ENCODE measurements at places on chromosomes 12 and 14.

DNA sequence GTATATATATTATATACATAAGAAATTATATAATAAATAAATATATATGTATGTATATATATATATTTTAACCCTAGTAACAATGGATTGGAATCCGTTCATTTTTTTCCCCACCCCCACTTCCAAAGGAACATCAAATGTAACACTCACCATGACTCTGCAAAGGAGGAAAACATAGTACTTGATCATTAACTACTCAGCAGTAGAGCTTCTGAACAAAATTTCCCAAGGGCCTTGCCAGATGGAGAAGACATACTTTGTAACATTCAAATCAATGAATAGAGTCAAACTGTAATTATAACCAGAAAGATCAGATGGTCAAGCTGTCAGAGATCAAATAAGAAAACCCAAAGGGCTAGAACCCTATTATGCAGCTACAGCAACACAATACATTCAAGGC lies 126.0 kb upstream of the CNTN1 start:
- no peak for DNase-seq

- no peak for DNase-seq
Observed at GRCh38 chr12:124323771-124324530, 29.1 kb downstream of the RFLNA start.

- DNase-seq = no peak
Observed at GRCh38 chr14:85538636-85539035, 8.7 kb downstream of the FLRT2 start.

DNA sequence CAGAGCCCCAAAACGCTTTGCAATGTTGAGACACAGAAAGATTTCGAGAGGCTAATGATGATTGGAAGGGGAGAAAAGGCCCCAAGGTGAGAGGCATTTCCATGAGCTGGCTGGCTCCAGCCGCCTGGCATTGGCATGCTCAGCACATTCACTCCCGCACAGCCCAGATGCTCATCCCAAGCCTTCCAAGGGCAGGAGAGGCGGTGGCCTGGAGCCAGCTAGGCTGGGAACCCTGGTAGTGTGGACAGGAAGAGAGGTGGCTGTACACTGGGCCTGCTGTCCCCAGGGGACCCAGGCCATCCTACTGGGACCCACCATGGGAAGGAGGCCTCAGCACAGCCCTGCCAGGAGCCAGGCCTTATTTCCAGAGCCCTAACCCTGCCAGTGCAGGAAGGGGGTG lies 72.2 kb downstream of the SPTB start:
- no peak for DNase-seq

- no peak for DNase-seq
Observed at GRCh38 chr12:89733579-89734201, 25.1 kb upstream of the ATP2B1 start.

DNA sequence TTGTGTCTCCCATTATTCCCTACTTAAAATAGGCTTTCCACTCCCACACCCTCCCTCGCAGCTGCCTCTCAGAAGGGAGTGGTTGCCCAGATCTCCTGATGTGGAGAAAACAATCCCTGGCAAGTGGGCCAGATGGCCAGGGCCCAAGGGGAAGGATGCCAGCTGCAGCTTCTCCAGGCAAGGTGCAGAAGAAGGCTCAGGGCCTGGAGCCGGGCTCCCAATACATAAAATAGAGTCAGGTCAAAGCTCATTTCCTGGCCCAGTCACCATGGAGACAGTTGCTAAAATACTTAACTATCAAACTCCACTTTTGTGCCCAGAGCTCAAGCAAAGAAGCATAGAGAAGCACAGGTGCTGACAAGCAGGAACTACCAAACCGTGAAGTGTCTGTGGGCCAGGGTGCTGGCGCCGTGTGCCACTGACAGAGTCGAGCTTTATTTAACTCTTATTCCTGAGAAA lies 45.7 kb upstream of the ITPR2 start:
- DNase-seq = no peak

- no peak for DNase-seq
Observed at GRCh38 chr14:92553438-92553837, 39.9 kb downstream of the RIN3 start.

DNA sequence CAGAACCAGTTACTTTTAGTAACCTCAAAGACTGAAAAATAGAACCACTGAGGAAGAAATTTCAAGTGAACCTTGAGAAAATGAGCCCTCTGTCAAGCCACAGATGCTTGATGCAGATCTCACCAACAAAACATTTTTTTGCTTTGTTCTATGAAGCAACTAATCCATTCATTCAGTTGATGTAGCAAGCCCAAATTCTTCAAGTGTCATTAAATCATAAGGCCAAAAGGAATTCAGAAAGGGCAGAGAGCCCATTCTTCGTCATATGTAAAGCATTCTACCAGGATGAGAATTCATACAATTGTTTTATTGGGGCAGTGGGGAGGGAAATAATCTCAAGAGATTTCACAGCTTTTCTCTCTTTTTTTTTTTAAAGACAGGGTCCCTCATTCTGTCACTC lies 218.0 kb upstream of the RGS6 start:
- DNase-seq = no peak

DNA sequence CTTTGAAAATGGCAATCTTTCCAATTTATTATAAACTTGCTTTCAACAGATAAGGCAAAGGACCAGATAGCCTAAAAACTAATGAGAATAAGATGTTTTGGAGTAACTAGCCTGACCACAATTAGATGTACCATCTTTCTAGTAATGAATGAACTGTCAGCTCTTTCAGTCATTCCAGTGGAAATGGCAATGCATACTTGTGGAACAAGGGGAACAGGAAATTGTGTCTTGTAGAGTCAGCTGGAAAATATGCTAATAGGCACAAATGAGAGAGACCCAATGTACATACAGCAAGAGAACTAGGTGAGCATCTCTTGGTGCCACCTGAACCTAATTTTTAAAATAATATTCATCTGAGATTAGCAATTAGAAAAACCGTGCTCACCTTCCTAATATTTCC lies 76.1 kb upstream of the GPHB5 start:
- DNase-seq = no peak

DNA sequence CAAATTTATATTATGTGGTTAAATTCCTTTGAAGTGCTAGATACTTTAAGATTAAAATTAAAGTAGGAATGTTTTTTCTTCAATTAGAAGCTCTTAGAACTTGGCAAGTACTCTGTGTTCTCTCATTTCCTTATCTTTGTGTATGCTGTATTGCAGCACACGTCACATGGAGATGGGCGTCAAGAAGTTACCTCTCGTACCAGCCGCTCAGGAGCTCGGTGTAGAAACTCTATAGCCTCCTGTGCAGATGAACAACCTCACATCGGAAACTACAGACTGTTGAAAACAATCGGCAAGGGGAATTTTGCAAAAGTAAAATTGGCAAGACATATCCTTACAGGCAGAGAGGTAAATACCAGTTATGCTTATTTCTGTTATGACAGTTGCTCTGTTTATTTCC lies 19.7 kb downstream of the MARK3 start:
- DNase-seq = no peak

DNA sequence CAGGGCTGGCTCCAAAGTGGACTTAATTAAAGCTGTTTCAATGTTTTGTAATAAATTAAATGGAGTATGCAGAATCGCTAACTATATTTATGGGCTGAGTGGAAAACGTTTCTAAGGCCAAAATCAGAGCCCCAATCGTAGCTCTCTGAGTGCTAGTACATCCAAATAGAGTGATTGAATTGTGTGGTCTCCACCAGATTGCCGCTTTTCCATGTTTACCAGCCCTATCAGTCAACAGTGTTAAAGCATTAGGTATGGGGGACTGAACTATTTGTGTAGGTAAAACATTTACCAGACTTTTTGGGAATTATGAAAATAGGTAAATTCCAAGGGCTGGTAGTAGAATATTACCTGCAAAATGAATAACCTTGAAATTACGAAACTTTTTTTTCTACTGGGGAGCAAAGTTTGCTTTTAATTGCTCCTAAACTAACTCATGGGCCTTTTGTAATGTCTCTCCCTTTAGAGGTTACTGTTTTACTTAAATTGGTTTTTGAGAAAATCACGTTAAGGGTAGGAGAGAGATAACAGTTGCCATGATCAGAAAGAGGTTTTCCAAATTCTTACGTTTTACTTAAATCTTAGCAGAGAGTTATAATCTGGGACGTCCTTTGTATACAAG lies 28.0 kb upstream of the METAP2 start:
- no peak for DNase-seq

GRCh38 chr12:42174978-42175377 lies 30.3 kb upstream of the GXYLT1 start:
- no peak for DNase-seq

DNA sequence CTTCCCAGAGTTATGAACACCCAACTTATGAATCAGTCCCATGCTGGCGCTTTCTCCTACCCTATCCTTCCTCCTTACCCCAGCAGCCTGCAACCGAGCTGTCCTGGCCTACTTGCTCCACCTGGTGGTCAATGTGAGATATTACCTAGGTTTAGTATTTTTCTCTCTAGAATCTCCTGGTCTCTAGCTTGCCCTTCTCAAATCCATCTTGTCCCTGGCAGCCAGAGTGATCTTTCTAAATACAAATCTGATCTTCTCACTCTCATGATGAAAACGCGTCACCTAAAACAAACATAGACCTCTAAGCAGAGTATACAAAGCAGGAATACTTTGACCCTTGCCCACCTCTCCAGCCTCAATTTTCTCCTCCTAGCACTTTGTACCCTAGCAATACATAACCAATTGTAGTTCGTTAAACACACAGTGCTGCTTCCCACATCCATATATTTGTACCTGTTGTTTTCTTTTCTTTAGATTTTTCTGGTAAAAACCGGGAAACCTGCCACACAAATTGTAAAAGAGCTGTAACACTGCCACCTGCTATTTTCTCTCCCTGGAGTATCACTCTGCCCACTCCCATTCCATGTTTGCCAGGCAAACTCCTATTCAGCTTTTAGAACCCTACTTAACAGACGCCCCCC lies 20.0 kb upstream of the TCP11L2 start:
- DNase-seq = peak; percentile 64

DNA sequence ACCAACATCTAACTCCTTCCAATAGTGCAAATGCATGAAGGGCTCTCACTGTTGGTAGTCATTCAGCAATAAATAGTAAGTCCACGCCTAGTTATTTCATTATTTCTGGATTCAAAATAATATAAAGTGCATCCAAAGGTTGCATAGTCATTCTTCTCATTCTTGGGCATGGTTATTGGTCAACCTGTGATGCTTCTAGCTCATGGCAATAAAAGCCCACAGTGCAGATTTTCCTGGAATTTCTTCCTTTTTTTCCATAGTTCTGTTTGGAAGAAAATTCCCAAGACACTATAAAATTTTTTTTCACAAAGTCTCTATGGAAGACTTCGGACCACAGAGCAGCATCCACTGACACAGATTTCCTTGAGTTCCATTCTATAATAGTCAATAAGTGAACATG lies 7.6 kb downstream of the CD69 start:
- DNase-seq = no peak

DNA sequence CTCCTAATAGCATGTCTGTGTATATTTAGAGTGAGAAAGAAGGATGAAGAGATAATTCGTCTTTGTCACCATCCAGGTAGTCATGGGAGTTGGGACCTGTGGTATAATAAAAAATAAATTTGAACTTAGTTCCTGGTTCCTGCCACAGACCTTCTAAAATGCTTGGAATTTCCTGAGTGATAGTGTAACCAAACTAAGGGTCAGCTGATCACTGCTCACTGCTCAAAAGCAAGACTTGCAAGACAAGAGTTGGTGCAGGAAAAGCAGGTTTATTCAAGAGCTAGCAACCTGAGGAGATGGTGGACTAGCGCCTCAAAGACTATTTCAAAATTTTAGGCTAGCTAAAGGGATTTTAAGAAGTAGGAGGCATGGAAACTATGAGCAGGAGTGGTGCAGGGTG lies 19.1 kb downstream of the ANG start:
- no peak for DNase-seq

DNA sequence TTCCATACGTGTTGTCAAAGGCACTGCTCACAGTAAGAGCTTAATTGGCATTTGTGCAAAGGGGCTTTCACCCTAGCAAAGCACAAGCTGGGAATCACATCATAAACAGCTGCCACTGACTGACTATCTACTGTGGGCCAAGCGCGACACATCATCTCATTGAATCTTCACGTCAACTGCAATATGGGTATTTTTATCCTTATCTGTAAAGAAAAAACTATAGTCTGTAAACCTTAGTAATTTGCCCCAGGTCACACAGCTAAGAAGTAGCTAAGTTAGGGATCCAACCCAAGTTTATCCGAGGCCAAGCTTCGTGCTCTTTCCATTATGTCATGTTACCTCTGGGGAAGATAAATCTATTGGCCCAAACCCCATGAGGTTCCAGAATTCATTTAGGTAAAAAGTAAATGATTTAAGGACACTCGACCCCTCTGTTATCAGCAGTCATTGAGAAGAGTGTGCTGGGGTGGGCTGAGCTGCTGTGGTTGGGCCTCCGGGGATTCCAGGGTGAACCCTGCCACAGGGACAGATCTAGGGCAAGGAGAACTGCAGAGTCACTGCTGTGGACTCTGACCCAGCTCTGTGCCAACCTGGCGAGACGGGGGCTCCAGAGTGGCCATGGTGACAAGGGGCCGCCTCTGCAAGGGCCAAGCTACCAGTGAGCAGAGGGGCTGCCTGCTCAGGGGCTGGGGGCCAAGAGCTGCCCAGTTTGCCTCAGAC lies 27.6 kb downstream of the NCKAP5L start:
- no peak for DNase-seq

GRCh38 chr14:82080370-82080769 lies 546.7 kb upstream of the SEL1L start:
- DNase-seq = no peak

- DNase-seq = no peak
Observed at GRCh38 chr14:68557648-68558047, 235.2 kb downstream of the ZFP36L1 start.

- no peak for DNase-seq
Observed at GRCh38 chr14:93937519-93937918, 10.4 kb downstream of the FAM181A start.

Data from activated CD8-positive, alpha-beta memory T cell treated with anti-CD3 and anti-CD28 coated beads, Interleukin-2, amount 50 U/mL, for 48 hours (primary cell).